ENCODE measurements at places on chromosomes 5 and 9.

DNA sequence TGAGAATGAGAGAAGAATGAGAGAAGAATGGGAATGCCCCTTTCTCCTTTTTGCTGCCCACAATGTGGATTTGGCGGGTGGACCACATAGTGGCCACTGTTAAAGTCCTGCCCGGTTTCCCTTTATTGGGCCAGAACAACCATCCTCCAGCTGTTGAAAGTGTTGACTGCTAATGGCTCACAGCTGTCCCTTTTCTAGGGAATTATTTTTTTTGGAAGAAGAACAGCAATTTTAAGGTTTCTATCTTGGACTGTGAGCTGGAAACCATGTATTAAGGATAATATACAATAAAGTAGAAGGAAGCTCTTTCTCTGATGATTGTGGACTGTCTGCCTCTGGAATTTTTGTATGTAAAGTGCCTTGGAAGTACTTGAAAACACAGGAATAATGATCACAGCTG lies 185.9 kb downstream of the DMRT2 start:
- DNase-seq, result no peak

DNA sequence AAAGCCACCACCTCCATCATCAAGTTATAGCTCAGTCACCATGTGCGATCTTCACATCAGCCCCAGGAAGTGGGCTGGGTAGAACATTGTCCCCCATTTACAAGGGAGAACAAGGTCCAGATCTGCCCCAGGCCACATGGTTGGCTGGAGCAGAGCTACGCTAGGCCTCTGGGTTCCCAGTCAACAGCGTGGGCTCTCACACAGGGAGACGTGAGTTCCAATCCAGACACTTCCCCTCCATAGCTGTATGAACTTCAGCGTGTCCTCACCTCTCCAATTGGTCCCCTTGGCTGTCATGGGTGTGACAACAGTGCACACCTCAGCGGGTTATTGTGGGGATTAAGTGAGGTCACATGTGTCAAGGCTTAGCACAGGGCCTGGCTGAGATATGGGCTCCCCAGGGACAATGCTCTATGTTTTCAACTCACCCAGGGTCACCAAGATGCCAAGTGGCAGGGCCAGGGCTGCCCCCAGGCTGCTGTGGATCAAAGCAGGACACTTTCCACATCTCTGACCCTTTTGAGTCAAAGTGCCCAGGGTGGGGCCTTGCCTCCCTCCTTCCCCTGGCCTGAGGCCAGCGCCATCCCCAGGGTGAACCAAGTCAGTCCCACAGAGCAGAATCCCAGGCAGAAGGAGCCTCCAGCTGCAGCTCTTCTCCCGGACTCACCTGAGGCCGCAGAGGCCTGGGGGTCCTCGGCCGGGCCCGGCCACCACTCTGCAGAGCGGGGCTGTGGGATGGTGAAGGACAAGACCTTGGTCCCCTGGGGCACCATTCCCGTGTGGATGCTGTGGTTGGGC lies 19.8 kb downstream of the AKNA start:
- no peak for DNase-seq

DNA sequence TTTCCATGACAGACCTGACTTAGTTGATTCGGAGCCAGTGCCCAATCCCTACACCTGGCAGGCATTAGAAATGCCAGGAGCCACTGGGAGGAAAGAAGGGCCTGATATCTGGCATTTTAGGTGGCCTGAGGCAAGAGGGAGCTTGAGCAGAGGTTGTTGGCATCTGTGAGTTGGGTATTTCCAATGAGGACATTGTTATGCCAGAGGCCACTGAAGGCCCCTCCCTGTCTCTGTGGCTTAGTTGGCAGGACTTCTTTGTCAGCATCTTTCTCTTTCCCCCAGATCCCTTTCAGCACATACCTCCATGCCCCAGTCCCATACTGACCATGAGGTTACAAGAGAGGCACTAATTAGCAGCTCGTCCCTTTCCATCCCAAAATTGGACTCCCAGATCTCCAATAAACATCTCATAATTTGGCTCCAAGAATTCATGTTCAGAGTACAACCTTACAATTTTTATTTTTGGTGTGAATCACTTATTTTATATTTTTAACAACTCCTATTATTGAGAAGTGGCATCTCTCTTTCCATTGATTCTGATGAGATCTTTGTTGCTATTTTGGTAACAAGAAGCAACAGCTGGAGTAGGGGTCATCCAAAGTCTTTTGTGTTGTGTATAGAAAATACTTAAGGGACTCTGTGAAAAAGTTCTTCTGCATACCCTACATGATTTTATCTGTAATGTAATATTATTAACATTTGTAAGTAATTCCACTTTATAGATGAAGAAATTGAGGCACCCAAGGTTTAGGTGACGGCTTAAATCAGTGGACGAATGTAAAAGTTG lies 68.6 kb upstream of the MAP3K1 start:
- no peak for DNase-seq

DNA sequence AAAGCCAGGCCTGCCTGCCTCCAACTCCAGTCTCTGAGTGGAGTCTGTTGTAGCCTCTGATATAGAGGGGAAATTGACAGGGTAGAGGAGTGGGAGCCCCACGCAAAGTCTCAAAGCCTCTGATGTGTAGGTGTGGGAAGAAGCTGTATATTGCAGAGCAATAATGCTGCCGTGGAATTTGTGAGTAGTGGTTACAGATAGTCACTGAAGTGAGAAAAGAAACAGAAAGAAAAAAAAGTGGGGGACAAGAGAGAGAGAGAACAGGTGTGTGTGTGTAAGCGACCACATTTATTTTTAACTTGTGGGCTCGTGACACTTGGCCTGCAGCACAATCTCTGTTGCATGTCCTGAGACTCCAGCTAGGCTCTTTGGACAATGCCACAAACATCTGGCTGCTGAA lies 227.8 kb downstream of the NSG2 start:
- DNase-seq, result no peak

DNA sequence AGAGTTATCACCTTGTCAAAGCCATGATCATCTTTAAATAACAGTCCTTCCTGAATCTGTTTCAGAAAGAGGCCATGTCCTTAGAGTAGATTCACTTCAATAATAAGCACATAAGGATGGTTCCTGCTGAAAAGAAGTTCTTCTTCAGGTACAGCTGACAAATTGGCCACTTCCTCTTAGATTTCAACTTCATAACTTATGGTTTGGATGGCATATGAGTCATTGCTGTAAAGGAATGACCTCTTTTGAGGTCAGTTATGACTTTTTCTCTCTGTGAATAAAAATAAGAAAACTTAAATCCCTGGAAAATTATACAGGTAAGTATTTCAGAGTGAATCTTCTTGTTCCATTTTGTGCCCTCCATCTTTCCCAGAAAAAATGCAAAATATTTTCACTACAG lies 555.3 kb upstream of the ZNF462 start:
- DNase-seq, result no peak

GRCh38 chr9:108783731-108784495 lies 71.9 kb downstream of the ACTL7B start:
- no peak for DNase-seq

- peak; percentile 70 for DNase-seq
These were observed 8.4 kb upstream of the RUSC2 start for GRCh38 chr9:35481347-35481975.

DNA sequence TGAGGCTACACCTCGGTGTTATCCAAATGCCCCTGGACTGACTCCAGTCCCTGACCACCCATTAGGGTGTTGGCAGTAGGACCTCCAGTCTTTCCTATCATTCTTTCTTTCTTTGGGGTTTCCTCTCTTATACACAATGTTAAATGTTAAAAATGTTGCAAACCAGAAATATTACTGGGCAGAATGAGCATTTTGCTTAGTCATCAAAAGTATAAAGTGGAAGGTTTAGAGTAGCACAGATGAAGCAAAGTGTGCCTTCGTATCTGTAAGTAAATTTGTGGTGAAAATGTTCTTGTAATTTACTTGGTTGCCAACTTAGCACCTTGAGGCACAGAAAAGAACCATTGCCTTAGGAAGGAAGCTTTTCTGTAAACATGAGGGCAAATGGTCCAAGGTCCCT lies 21.7 kb upstream of the UNC13B start:
- DNase-seq, result no peak

DNA sequence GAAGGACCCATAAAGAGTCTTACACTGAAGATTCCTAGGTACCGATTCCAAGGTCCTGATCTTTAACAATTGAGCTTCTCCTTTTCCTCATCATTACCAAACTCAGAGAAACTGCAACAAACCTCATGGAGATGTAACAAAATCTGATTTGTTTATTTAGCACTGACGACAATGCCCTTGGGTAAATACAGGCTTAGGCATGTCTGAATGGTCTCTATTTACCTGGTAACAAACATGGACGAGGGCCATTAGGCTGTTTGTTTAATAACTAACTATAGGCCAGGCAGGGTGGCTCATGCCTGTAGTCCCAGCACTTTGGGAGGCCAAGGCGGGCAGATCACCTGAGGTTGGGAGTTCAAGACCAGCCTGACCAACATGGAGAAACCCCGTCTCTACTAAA lies 333.3 kb downstream of the AGTPBP1 start:
- DNase-seq, result no peak

GRCh38 chr5:145887217-145887616 lies 14.4 kb upstream of the GRXCR2 start:
- DNase-seq, result no peak

GRCh38 chr5:16108418-16108817 lies 71.2 kb downstream of the MARCHF11 start:
- no peak for DNase-seq

GRCh38 chr9:14471041-14471440 lies 157.1 kb upstream of the NFIB start:
- DNase-seq, result no peak

DNA sequence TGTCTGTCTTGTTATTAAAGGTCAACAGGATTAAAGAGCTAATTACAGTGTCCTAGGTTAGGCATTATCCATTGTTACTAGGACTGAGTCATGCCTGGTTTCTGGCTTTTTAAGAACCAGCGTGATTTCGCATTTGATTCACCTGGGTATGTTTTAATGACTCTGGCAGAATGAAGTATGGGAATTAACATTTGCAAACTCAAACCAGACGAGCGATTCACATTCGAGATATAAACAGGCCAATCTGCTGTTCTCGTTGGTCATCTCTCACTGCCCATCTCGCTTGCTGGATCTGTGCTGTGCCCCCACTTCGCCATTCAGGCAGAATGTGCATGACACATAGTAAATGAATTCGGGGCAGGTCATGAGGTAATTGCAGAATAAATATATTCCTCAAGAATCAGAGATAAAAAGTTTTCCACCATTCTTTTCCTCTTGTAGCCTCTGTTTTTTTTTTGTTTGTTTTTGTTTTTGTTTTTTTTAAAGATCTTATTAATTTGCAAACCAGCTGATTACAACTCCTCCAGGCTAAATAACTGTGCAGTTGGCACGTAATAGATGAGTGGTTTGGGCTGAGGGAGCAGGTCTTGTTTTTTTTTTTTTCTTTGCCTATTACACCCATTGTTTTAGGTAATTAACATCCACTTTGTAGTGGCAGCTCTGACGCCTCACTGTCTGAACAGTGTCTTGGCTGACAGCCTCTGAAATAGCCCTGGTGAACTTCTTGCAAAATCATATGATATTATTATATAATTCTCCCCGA lies 313.5 kb upstream of the MSX2 start:
- no peak for DNase-seq
